DMS53 (cell line): ENCODE measurements at places on chromosomes 13 and 19.
A peak's percentile ranks its signal among the peaks of the same experiment; 100 is the strongest.

DNA sequence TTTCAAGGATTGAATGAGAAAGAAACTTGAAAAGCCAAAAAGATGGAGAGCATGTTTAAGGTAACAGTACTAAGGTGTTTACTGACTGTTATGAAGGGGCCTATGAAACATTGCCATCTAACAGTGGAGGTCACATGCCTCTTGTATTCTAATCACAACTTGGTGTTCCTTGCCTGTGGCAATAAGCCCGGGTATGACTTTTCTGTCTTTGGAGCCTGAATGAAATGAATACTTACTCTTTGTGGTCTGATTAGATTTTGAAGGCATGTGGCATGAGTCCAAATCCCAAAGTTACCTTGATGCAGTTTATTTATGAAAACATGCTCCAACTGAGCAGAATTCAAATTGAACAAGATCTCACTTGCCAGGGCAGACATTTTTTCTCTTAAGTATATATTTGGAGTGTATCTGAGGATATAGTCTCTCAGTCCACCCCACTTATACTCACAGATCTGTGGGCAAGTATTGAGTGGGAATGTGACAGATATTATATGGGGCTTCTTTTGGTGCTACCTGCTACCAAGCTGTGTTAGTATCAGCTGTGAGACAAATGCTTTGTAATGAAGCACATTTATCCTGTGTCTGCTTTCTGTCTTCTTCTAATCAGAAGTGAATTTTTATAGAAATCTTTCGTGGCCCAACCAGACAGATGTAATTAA, 67.5 kb downstream of the B3GLCT start:
- no peak for DNase-seq

- no peak for DNase-seq
Measured at GRCh38 chr13:93976528-93976927, 503.0 kb downstream of the DCT start.

- no peak for DNase-seq
Measured at GRCh38 chr13:45109102-45109720, 11.1 kb upstream of the GTF2F2 start.

DNA sequence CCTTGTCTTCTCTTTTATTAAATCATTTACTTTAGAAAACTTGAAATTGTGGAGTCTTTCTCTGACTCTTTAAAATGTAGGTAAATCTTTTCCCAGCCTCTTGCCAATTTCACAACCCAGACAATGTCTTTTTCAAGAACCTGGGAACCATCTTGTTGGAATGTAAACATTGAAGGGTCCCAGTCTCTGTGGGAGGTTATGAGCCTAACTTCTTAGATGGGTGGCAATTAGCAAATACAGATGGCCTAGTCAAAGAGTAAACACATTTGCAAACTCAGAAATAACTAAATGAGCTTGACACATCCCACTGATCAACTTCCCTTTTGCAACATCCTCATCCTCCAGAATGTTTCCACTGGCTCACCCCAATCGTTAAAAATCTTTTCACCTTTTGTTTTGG, 721.0 kb downstream of the PCDH9 start:
- DNase-seq = no peak

GRCh38 chr19:3133793-3134116, 2.1 kb upstream of the GNA15 start:
- DNase-seq = no peak

- no peak for DNase-seq
Measured at GRCh38 chr19:24060687-24061356, 26.2 kb upstream of the ZNF254 start.

DNA sequence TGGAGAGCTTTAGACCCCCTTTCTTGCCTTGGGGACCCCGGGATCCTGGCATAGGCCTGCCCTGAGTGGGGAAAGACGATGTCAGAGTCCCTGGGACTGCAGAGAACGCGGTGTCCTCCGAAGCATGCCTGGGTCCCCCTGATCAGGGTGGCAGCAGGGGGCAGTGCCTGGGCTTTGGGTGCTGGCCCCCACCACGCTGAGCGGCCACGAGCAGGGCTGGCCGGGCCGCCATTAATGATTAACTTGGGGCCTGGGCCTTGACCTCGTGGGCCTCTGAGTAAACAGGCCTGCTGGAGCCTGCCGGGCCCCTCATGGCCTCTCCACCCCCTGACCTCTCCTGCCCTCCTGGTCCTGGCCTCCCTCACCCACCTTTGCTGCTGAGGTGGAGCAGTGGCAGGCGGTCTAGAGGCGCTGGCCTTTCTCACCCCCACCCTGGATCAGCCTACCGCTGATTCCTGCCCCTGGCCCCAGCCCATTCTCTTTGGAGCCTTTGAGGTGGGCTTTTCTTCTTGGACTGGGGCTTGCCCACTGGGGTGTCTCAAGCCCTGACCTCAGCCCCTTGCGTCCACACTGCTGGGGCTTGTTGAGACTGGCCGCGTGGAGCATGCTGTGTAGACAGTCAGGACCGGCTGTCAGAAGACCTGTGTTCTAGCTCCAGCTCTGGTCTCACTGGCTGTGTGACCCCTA, 26.3 kb downstream of the CEBPA start:
- peak; percentile 61 for DNase-seq

- DNase-seq = peak; percentile 42
Measured at GRCh38 chr19:3665681-3666544, 34.4 kb downstream of the PIP5K1C start.

GRCh38 chr19:11384778-11385129, 640 bp upstream of the EPOR start:
- no peak for DNase-seq

DNA sequence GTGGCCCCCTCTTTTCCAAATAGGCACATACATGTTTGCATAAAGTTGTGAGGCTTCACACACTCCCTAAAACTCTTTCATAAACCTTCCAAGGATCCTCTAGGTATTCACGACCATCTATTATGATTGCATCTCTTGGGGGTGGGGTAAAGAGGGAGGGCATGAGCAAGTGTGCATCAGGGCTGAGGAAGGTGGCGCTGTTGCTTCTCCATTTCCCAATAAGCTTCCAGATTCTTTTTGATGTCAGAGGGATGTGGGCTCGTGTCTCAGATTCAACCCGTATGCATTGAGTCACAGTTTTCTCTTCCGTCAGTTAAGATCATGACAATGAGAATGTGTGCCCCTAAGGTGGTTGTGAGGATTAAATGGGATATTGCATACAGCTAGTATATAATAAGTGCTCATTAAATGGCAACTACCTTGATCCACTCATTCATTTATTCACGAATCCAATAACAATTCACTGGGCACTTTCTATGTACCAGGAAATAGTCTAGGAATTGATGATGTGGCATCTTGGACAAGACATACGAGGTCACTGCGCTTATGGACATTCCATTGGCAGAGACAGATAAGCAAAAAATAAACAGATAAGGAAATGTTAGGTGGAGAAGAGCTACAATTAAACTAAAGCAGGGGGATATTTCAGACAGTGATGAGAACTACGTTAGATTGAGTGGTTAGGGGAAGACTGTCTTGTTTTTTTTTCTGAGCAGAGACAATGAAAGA, 10.3 kb downstream of the CYP2B6 start:
- peak; percentile 23 for DNase-seq

GRCh38 chr13:76741046-76741445, 145.2 kb downstream of the KCTD12 start:
- DNase-seq = no peak

GRCh38 chr19:53782698-53783097, 41.4 kb downstream of the NLRP12 start:
- no peak for DNase-seq

- DNase-seq = no peak
Measured at GRCh38 chr13:99813336-99814095, 158.1 kb downstream of the ZIC5 start.

- DNase-seq = no peak
Measured at GRCh38 chr13:40981361-40981760, 37.8 kb downstream of the ELF1 start.

- no peak for DNase-seq
Measured at GRCh38 chr13:106314417-106314816, 221.0 kb downstream of the EFNB2 start.

DNA sequence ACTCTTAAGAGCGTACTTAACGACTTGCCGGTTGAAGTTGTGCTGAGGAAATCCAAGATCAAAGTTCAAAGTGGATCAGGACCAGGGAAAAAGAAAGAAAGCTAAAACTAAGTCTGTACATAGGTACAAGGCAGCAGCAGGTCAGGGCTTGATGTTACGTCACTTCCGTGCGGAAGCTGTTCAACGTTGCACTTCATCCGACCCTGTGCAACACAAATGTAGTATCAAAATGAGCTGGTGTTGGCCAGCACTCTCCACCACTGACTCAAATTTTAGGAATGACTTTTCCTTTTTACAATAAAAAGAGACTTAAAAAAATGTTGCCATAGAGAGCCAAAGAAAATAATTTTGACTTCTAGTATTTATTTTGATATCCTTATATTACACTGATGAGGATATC, 1315.4 kb downstream of the EFNB2 start:
- DNase-seq = no peak

DNA sequence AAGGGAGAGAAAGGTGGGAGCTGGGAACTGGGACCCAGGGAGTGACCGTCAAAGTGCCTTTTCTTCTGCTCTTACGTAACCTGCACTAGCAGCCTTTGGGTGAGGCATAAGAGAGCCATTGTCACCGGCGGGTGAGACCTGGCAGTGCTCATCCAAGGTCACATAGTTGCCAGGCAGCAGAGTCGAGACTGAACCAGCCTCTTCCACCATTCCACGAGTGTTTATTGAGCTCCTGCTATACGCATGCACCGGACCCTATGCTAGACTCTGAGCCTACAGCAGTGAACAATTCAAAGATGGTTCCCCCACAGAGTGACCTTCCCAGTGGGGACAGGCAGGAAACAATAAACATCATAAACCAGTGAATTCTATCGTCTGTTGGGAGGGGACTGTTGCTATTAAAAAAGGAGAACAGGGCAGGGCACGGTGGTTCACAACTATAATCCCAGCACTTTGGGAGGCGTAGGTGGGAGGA, 18.6 kb upstream of the STRN4 start:
- no peak for DNase-seq
